Activated CD4-positive, alpha-beta T cell treated with anti-CD3 and anti-CD28 coated beads for 24 hours (primary cell): ENCODE measurements at places on chromosomes 3 and 15.
A peak's percentile ranks its signal among the peaks of the same experiment; 100 is the strongest.

DNA sequence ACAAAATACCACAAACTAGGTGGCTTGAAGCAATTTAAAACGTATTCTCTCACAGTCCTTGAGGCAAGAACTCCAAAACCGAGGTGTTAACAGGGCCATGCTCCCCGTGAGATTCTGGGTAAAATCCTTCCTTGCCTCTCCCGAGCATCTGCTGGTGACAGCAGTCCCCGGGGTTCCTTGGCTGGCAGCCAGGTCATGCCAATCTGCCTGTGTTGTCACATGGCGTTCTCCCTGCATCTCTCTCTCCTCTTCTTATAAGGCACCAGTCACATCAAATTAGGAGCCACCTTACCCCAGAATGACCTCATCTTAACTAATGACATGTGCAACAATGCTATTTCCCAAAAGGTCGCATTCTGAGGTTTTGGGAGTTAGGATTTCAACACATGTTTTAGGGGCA lies 26.3 kb upstream of the LRRN1 start:
- no peak for DNase-seq

GRCh38 chr3:128188326-128188725 lies 35.0 kb downstream of the EEFSEC start:
- DNase-seq = no peak

DNA sequence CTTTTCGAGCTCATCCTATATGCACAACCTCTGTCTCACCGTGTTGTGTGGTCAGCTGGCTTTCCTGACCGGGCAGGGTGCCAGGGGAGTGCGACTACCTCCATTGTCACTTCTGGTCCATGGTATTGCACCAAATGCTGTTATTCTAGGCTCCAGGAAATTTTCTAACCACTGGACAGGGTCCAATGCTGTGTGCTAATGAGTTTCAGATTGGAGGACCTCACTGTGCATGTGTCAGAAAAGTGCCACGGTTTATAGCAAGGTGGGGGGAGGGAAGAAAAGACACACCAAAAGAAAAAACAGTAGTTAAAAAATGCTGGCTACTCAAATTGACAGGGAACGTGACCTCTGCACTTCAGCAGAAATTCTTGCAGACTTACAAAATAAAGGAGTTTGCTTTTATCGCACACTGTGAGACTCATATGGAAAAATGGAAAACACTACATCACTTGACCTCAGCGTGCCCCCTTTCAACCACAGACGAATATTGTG lies 480.1 kb downstream of the FOXP1 start:
- no peak for DNase-seq

- no peak for DNase-seq
Observed at GRCh38 chr15:63038926-63039673, 3.4 kb upstream of the TPM1 start.

DNA sequence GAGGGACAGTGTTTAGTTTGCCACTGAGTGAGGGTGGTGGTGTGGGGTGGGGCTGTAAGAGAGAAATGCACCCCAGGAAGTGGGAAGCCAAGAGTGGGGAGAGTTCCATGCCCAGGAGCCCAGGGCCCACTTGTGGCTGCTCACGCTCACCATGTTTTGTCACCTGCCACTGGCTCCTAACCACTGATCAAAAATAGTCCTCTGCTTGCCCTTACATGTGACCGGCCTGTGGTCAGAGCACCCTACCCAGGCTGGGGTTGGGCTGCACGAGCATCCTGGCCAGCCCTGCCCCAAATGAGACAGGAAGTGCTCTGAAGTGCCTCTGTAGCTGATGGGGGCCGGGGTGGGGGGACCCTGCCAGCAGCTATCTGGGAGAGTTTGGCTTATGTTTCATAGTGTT lies 216.3 kb downstream of the RPLP1 start:
- no peak for DNase-seq

GRCh38 chr3:52831500-52832301 lies 1.2 kb upstream of the ITIH4 start:
- no peak for DNase-seq

- DNase-seq = peak; percentile 41
Observed at GRCh38 chr3:184361932-184362667, 590 bp downstream of the POLR2H start.

DNA sequence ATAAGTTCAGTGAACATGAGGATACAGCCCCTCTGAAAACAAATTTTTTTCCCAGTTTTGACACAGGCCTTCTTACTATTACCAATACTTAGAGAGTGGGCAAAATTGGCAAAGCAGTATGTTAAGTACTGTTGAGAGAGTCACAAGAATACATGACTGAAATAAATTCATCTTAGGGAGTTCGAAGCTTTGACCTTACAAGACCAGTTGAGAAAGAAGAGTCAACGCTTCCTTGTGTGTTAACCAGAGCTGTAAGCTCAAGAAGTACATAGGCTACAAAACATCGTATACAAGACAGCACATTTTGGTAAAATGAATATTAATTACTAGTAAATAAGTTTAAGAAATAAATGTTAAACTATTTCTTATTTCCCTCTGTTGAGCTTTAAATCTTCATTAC lies 164.4 kb upstream of the RORA start:
- DNase-seq = no peak
